ENCODE measurements at places on chromosomes 5 and 9.

GRCh38 chr5:112724901-112725300, 12.8 kb upstream of the APC start:
- DNase-seq = no peak

GRCh38 chr5:119378075-119378700, 22.4 kb downstream of the TNFAIP8 start:
- DNase-seq = no peak

DNA sequence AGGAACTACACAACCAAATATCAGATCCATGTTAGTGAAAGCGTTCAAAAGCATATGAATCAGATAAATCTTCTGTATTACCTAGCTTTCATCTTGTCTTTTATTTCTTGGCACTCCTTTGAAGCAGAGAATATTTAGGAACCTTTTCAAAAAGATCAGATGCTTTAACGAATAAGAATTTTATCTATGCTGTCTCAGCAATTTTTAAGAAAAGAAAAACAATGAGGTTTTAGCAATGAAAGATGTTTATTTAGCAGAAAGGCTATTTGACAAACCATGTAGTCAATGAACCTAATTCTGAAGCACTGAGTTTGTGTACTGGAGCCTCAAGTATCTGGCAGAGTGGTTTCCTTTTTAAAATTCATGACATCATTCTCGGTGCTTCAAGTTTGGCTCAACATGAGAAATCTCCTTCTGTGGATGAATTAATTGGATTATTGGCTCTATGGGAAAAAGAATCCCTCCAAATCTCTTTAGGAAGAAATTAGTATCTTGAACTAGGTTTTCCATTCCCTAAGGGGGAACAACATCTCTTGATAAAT, 534.7 kb downstream of the CAAP1 start:
- DNase-seq = no peak

GRCh38 chr5:55073211-55073610, 29.2 kb upstream of the GZMA start:
- DNase-seq = no peak

GRCh38 chr9:107491081-107492053, 1.8 kb upstream of the KLF4 start:
- no peak for DNase-seq

- no peak for DNase-seq
Measured at GRCh38 chr5:132183723-132184122, 43.9 kb downstream of the P4HA2 start.

GRCh38 chr5:62934319-62934718, 355.7 kb downstream of the LRRC70 start:
- no peak for DNase-seq

- no peak for DNase-seq
Measured at GRCh38 chr5:133824661-133825254, 143.7 kb downstream of the C5orf15 start.

- no peak for DNase-seq
Measured at GRCh38 chr5:111585291-111585690, 73.0 kb upstream of the STARD4 start.

DNA sequence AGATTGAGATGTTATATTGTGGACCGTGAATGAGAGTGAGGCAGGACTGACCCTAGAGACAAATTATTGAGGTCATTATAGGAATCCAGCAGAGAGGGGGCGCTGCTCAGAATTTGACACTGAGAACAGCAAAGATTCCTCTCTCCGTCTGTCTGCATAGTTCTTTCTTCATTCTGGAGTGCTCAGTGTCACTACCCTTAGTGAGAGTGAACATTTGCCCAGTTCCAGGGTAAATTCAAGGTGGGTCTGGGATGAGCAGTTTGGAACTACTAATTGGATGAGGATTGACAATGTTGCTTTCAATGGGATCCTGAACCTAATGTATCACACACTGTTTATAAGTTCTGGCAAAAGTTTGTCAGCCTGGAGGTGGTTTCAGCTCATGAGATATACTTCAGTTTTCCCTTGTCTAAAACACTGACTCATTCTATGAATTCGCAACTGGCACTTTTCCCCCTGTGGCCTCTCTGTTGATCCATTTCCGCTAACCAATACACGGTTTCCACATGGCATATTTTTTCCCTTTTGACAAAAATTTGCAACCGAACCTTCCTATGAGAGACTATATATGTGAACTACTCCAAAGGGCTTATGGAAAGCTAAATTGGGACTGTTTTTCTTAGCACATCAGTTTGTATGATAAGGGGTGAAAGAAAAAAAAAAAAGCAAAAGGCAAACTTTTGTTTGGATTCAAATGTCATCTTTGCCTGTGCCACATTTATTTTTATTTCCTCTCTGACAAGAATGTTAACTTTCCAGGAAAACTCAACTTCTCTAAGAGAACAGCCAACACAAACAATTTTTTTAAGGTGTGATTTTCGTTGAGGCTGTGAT, 1240.7 kb upstream of the WWC1 start:
- DNase-seq = peak; percentile 41

GRCh38 chr5:135195270-135195608, 161.2 kb upstream of the PITX1 start:
- no peak for DNase-seq

GRCh38 chr5:60649288-60649917, 50.6 kb downstream of the DEPDC1B start:
- DNase-seq = peak; percentile 4

- DNase-seq = no peak
Measured at GRCh38 chr9:28179893-28180292, 606.6 kb upstream of the C9orf72 start.

DNA sequence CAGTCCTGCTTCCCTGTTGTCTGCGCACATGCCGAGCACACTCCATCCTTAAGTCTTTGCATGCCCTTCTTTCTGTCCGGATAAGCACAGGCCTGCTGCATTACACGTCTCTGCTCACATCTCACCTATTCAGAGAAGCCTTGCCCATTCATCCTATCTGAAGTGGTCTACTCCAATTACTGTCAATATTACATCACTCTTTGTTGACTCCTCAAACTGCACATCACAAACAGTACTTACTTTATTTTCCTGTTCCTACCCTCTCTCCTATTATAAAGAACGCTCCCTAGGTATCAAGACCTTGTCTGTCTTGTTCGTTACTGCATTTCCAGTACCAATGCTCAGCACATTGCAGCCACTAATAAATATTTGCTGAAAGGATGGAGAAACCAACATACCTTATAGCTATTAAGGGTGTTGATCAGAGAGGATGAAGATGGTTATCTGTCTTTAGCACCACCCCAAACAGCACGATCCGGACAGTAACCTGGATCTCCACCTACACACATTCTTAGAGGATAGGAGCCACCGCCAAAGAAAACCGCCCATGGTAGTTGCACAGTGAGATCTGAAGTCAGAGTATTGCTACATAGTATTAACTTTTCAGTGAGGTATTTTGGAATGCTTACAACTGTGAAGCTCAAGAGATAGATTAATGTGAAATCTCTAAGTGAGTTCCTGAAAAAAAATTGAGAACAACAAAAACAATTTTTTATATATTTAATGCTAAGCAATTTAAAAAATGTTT, 1.6 kb upstream of the PRRC1 start:
- DNase-seq = no peak

DNA sequence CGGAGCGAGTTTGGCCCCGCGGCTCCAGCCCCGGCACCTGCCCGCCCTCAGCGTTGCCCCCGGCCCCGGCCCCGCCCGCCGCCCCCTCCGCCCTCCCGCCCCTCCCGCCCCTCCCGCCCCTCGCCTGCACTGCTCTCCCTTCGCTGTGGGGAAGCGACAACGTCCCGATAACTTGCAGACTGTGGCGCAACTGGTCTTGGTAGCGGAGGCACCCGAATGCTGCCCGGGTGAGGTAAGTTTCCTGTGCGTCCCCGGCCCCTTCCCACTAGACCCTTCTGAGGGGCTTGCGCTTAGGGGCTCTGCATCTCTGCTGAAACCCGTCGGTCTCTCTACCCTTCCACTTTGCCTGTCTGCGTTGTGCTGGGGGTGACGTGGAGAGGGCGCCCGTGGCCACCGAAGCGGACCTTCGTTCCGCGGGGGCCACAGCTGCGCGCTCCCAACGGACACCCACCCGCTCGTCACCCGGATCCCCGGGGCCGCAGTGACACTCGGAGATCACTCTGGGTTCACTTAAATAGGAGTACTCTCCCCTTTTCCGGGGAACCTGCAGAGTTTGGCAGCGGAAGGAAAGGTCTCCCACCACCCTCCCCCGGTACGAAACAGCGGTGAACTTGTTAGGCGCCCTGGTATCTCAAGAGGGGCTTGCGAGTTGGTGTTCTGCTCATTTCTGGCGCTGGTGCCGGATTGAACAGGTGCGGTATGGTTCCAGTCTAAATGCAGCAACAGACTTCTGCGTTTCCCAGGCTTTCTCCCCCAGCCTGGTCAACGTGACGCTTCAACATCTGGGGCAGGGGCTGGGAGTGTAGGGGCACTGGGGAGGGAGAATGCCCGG, 707 bp downstream of the PIP5K1B start:
- no peak for DNase-seq

GRCh38 chr5:588406-588995, 23.6 kb upstream of the CEP72 start:
- no peak for DNase-seq

GRCh38 chr5:54717459-54717858, 199.9 kb downstream of the SNX18 start:
- no peak for DNase-seq

DNA sequence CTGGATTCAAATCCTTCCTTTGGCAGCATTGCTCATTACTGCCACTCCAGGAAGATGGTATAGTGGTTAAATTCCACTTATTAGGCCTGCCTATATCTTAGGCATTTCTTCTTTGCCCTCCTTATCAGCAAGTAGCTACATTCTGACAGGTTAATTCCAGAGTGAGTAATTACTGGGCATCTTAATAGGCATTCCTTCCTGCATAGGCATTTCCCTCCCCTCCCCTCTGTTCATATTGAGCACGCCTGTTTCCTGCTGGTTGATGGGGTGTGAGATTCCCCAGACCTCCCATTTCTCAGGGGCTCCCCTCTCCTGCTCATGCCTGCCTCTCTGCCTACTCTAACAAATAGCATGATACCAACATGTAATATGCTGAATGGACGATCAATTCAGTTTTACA, 305.9 kb downstream of the CYLC2 start:
- DNase-seq = no peak

DNA sequence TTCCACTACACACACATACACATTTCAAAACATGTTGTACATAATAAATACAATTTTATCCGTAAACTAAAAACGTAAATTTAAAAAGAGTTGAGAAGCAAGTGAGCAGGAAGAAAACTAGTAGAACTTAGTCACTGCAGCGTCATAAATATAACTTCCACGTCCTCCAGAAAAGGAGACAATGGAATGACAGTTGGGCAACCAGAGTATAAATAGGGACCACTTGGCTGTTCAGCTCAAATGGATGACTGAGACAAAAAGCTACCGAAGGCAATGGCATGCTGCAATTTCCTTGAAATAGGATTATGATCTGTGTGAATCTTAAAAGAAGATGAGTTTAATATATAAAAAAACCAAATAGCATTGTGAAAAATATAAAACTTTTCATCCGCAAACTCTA, 438.5 kb upstream of the RGMB start:
- no peak for DNase-seq

- DNase-seq = peak; percentile 88
Measured at GRCh38 chr5:125408448-125409233, 662.2 kb upstream of the ZNF608 start.

GRCh38 chr5:95925939-95926338, 35.7 kb downstream of the ELL2 start:
- DNase-seq = no peak

- DNase-seq = no peak
Measured at GRCh38 chr5:40634593-40634992, 45.1 kb upstream of the PTGER4 start.

GRCh38 chr5:131252824-131253171, 11.1 kb upstream of the CDC42SE2 start:
- no peak for DNase-seq

- DNase-seq = no peak
Measured at GRCh38 chr5:143673676-143674468, 138.1 kb upstream of the HMHB1 start.

DNA sequence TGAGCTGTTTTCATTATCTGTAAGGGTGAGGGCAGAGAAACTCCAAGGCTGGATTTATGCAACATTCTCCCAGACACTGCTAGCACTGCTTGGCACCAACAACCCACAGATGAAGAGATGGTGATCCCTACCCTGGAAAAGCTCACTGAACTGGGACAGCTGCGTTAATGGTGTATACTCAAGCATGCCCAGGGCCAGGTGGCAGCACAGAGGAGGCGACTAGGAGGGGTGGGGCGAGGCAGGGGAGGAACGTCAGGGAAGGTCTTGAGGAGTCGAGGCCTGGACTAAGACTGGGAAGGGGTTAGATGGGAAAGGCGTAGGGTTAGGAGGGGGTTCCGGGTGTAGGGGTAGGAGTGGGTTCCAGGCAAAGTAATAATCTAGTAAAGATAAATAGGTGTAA, 73.1 kb upstream of the TBC1D9B start:
- no peak for DNase-seq

- DNase-seq = no peak
Measured at GRCh38 chr5:10268100-10268499, 18.0 kb downstream of the CCT5 start.

DNA sequence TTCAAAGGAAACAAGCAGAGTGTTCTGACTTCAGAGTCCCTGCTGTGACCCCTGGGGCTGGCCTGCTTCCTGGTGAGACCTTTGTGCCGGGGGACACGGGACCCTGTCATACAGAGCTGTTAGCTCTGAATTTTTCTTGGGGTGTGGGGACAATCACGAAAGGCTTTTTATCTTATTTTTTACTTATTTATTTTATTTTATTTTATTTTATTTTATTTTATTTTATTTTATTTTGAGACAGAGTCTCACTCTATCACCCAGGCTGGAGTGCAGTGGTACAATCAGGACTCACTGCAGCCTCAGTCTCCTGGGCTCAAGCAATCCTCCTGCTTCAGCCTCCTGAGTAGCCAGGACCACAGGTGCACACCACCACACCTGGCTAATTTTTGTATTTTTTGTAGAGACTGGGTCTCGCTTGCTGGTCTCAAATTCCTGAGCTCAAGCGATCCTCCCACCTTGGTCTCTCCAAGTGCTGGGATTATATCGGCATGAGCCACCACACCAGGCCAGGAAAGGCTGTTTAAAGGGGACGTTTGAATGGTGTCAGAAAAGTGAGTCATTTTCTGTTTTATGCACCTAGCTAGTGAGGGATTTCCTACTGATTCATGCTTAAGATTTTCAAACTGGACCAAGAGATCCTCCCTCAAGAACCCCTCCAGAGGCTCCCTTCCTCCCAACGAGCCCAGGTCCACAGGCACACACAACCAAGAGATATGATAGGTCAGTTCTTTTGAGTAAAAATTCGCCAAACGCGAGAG, 75.7 kb downstream of the OLFM1 start:
- no peak for DNase-seq

DNA sequence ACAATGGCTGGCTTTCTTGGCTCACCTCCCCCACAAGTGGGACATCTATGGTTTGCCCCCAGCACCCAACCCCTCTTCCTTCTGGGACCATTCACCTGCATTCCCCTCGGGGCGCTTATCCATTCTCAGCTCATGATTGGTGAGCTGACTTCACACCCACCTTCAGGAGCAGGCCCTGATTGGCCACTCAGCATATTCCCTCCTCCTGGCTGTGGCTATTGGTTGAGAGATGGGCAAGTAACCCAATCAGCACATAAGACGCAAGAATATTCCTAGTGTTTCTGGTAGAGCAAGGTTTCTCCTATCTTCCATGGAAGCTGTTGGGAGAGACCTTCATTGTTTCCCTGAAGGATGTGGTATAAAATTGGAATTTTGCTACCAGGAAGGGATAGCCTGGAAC, 22.7 kb upstream of the UNC5A start:
- DNase-seq = no peak

GRCh38 chr9:89058906-89059305, 67.6 kb downstream of the S1PR3 start:
- no peak for DNase-seq

GRCh38 chr9:69168709-69169217, 5.3 kb upstream of the TJP2 start:
- no peak for DNase-seq
